ENCODE measurements at places on chromosomes 7 and 10.

GRCh38 chr10:101050208-101051069 is 11.3 kb upstream of the KAZALD1 start:
- DNase-seq: peak; percentile 56

GRCh38 chr10:42962110-42962901 is 114.6 kb upstream of the RET start:
- no peak for DNase-seq

DNA sequence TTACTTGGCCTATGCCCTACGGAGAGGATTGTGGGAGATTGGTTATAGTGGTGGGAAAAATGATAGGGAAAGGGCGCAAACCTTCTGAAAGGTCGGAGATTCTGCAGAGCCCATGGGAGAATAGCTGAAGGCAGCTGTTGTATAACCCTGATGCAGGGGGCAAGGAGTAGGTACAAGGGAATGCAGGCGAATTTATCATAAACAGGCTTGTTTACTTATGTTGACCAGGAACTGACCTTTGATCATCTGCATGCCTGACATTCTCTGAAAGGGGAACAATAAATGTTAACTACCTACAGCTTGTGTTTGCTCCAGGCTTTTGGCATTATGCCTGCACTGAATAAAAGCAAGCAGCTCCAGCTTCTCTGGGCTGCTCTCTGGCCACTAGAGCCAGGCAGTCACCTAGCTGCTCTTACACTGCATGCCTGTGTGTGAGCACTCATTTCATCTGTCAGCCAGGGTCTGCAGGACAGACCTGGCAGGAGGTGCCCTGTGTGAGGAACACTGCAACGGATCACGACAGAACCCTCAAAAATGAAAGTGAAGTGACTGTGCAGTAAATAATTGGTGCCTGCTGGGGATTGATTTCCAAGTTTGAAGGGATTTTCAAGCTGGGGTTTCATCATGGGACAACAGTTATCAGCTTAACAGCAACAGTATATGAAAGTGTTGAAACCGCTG is 31.1 kb upstream of the ABCA13 start:
- peak; percentile 22 for DNase-seq

GRCh38 chr10:91941426-91941825 is 17.9 kb downstream of the BTAF1 start:
- DNase-seq: no peak

DNA sequence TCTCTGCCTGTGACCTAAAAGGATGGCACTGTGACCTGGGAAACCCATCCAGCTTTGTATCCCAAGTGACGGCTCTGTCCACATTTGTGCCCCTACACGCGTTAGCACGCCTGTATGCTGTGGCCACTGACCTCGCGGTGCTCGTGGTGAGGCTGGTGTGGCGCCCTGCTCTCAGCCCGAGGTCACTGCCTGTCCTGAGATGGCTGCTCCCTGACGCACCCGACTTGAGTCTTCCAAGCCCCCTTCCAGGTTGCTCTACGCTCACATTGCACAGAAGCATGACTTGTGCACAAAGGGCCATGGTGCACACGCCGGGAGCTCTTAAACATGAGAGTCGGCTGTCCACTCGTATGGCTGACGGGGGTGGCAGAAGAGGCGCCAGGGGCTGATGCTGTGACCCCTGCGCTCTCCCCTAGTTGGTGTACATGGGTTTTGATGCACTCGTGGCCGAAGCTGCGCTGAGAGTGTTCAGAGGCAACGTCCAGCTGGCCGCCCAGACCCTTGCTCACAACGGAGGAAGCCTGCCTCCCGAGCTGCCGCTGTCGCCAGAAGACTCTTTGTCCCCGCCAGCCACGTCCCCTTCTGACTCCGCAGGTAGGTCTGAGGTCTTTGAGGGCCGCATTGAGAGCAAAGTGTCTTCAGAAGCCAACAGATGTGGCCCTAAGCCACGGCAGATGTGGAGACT is 33.5 kb downstream of the WDR86 start:
- no peak for DNase-seq

GRCh38 chr10:119370972-119371703 is 163.8 kb downstream of the GRK5 start:
- peak; percentile 87 for DNase-seq

GRCh38 chr7:30396389-30396788 is 82.2 kb downstream of the NOD1 start:
- DNase-seq: no peak

GRCh38 chr10:123897146-123897545 is 5.5 kb upstream of the CPXM2 start:
- no peak for DNase-seq

- no peak for DNase-seq
Observed at GRCh38 chr10:121566755-121567154, 31.5 kb downstream of the FGFR2 start.

- DNase-seq: no peak
Observed at GRCh38 chr7:115125312-115125711, 203.4 kb downstream of the MDFIC start.

- DNase-seq: no peak
Observed at GRCh38 chr7:66859794-66860645, 61.0 kb upstream of the TMEM248 start.

DNA sequence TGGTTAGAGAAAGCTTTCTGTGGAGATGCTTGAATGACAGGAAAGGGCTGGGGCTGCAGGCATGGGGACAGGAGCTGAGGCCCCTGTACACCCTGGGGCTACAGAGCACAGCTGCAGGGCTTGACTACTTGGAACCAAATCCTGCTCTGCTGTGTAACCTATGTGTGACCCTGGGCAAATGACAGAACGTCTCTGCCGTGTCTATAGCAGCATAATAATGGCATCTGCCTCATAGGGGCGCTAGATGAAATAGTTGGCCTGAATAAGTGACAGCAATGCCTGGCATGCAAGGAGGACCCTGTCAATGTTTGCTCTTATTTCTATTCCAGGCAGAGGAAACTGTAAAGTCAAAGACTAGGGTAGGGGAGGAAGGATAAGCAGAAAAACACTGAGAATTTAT is 254.0 kb downstream of the USP6NL start:
- DNase-seq: no peak

DNA sequence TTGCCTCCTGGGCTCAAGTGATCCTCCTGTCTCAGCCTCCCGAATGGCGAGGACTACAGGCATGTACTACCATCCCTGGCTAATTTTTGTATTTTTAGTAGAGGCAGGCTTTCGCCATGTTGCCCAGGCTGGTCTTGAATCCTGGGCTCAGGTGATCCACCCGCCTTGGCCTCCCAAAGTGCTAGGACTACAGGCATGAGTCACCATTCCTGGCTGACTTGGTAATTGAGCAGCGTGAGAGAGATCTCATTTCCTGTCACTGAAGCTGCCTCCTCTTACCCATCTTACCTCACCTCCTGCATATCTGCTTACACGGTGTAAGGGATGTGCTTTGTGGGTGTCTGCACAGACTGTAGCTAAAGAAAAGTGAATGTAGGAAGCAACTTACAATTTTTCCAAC is 9.7 kb downstream of the IFIT3 start:
- peak; percentile 71 for DNase-seq

DNA sequence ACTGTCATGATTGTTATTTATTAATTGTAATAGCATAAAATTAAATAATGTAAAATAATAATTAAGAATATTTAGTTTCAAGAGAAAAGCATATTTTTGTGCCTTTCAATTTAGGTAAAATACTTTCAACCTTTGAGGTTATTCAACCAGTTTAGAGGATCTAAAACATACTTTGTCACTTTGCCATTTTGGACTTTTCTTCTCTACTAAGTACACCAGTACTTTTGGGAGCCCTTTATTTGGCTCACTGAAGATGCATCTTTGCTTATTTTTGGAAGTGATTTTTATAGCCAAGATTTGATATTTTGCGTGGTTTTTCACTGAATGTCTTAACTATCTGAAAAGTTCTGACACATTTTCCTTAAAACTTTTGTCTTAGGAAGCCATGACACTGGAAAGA is 860.5 kb downstream of the SORCS1 start:
- no peak for DNase-seq

GRCh38 chr10:70300461-70300860 is 16.7 kb upstream of the NPFFR1 start:
- no peak for DNase-seq

DNA sequence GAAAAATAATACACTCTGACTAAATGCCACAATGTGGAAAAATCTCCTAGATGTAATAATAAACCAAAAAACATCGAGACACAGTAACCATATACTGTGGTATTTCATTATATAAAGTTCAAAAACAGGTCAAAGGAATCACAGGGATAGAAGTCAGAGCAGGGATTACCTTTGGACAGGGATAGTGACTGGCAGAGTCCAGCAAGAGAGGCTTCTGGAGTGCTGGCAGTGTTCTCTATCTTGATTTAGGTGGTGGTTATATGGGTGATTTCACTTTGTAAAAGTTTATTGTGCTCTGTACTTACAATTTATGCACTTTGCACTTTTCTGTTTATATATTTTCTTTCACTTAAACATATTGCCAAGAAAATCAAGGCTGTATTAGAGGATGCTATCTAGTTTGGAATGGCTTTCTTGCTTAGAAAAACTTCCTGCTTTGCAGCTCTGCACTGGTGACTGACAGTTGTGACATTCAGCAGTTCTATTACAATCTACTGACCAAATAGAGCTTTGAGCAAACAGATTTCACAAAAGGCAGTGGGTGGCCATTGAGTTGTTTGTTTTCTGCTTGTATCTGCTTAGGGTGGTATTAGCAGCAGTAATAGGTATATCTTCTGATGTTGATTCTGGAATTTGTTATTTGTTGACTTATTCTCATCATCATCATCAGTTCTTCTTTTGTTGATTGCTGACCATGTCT is 263.6 kb upstream of the LRGUK start:
- DNase-seq: no peak

DNA sequence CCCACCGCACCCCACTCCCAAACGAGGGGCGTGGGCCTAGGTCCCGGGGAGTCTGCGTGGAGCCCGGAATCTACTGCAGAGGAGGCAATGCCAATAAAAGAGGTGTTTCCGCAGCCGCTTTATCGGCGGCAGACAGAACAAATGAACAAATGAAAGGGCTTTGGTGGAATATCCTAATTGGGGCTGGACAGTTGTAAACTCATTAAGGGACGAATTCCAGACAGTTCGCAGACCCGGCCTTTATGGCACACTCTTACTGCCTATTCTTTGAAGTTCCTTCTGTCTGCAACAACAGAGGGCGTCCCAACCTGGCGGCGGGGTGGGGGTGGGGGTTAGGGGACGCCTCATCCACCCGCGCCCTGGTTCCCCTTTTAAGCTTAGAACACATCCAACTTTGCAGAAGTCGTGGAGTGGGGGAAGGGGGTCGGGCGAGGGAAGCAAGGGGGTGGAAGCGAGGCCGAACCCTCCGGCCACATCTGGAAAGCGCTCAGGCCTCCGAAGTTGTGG is 4.1 kb downstream of the HOXA9 start:
- no peak for DNase-seq
